ENCODE measurements at places on chromosomes 3 and 15.

GRCh38 chr3:57889807-57890206, 118.4 kb upstream of the FLNB start:
- H3K27me3 ChIP-seq = no peaks in the 10 kb centered on the region
- peaks cover 24% of the 10 kb centered on the region for H3K4me1 ChIP-seq
- DNase-seq = no peak
- peaks cover 24% of the 10 kb centered on the region for H3K36me3 ChIP-seq
- peak overlapping the region; percentile 68 for H3K4me3 ChIP-seq
- peak overlapping the region; percentile 81 for H3K27ac ChIP-seq

GRCh38 chr15:87609474-87609873, 647.1 kb downstream of the NTRK3 start:
- no peaks in the 10 kb centered on the region for H3K27me3 ChIP-seq
- peaks cover 18% of the 10 kb centered on the region for H3K4me1 ChIP-seq
- no peak overlapping the region for H3K4me3 ChIP-seq
- DNase-seq = no peak

- no peak for DNase-seq
- no peak overlapping the region for H3K27ac ChIP-seq
- H3K4me1 ChIP-seq = peaks cover 3% of the 10 kb centered on the region
- no peaks in the 10 kb centered on the region for H3K36me3 ChIP-seq
These were observed 286.7 kb upstream of the TGFBR2 start for GRCh38 chr3:30319713-30320112.

- no peaks in the 10 kb centered on the region for H3K36me3 ChIP-seq
- H3K27me3 ChIP-seq = no peaks in the 10 kb centered on the region
- H3K27ac ChIP-seq = no peak overlapping the region
- H3K4me1 ChIP-seq = peaks cover 27% of the 10 kb centered on the region
- H3K4me3 ChIP-seq = no peak overlapping the region
These were observed 113.7 kb downstream of the ATG7 start for GRCh38 chr3:11385891-11386290.

- H3K4me1 ChIP-seq = no peaks in the 10 kb centered on the region
- H3K27ac ChIP-seq = no peak overlapping the region
- DNase-seq = no peak
- no peaks in the 10 kb centered on the region for H3K36me3 ChIP-seq
- H3K27me3 ChIP-seq = peaks cover 30% of the 10 kb centered on the region
These were observed 17.3 kb downstream of the RYR3 start for GRCh38 chr15:33328106-33328505.

DNA sequence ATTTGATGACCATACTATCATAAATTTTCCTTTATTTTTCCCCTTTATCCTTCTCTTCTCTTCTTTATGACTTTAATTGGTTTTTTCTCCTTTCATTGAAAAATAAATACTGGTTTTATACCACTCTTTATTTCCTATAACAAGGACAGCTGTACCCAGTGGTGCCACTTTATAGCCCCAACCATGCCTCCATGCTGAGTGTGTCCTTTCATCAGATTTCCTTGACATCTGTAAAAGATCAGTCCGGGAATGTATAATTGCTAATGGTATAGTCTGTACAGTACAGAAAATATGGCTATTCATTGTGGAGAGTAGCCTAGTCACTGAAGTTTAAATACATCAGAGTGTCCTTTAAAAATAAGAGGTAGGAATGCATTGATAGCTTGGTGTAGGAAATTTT, 74.6 kb downstream of the EPHA3 start:
- H3K36me3 ChIP-seq = no peaks in the 10 kb centered on the region
- no peak for DNase-seq
- no peak overlapping the region for H3K4me3 ChIP-seq
- no peaks in the 10 kb centered on the region for H3K27me3 ChIP-seq
- no peak overlapping the region for H3K27ac ChIP-seq
- peaks cover 6% of the 10 kb centered on the region for H3K4me1 ChIP-seq

- no peak overlapping the region for H3K4me3 ChIP-seq
- peaks cover 41% of the 10 kb centered on the region for H3K36me3 ChIP-seq
- H3K27me3 ChIP-seq = no peaks in the 10 kb centered on the region
- no peak for DNase-seq
- H3K4me1 ChIP-seq = peaks cover 17% of the 10 kb centered on the region
These were observed 27.5 kb downstream of the NBEAL2 start for GRCh38 chr3:47007001-47007400.

GRCh38 chr15:37767841-37768455, 166.5 kb upstream of the TMCO5A start:
- no peaks in the 10 kb centered on the region for H3K36me3 ChIP-seq
- no peaks in the 10 kb centered on the region for H3K27me3 ChIP-seq
- no peak overlapping the region for H3K4me3 ChIP-seq
- no peak overlapping the region for H3K27ac ChIP-seq
- no peaks in the 10 kb centered on the region for H3K4me1 ChIP-seq

GRCh38 chr3:195817578-195818135, 5.9 kb upstream of the MUC4 start:
- no peak for DNase-seq
- H3K27ac ChIP-seq = no peak overlapping the region
- no peaks in the 10 kb centered on the region for H3K36me3 ChIP-seq
- no peaks in the 10 kb centered on the region for H3K4me1 ChIP-seq

DNA sequence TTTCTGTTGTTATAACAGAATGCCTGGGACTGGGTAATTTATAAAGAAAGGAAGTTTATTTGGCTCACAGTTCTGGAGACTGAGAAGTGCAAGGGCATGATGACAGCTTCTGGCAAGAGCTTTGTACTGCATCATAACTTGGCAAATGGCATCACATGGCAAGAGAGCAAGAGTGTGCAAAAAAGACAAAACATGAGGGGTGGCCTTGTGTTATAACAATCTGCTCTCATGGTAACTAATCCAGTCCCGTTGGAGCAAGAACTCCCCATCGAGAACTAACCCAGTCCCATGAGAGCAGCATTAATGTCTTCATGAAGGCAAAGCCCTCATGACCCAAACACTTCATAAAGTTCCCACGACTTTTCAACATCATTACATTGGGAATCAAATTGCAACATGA, 23.2 kb downstream of the SCN11A start:
- no peaks in the 10 kb centered on the region for H3K36me3 ChIP-seq
- no peaks in the 10 kb centered on the region for H3K27me3 ChIP-seq
- no peak for DNase-seq

DNA sequence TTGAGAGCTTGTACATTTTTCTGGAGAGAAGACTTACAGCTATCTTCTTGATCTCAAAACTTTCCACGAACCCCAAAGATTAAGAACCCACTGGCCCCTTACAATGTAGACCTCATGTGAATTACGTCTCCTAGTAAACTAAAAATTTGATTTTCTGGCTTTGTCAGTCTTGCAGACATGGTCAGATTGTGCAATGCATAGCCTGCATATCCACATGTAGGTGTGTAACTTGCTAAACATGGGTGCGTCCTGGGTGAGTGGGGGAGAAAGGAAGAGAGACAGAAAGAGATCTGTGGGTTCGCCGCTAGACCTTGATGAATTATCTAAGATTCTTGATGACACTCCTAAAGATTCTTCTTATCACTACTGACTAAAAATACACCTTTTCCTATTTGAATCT, 561.2 kb upstream of the MDFIC2 start:
- no peak overlapping the region for H3K27ac ChIP-seq
- H3K27me3 ChIP-seq = no peaks in the 10 kb centered on the region
- no peak overlapping the region for H3K4me3 ChIP-seq
- H3K36me3 ChIP-seq = no peaks in the 10 kb centered on the region

DNA sequence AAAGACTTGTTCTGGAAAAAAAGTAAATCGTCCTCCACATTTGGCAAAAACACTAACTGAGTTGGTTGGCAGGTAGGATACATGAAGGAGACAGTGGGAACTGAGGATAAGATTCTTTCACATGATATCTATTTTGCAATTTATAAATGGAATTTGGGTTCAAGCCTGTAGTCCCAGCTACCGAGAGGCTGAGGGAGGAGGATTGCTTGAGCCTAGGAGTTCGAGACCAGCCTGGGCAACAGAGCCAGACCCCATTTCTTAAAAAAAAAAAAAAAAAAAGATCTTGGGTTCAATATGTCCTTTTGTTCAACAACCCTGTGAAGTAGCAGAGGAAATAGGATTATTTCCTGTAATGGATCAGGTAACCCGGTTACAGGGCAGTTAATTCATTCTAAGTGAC, 35.7 kb upstream of the CFAP161 start:
- H3K36me3 ChIP-seq = no peaks in the 10 kb centered on the region
- peak overlapping the region; percentile 69 for H3K27ac ChIP-seq
- no peak overlapping the region for H3K4me3 ChIP-seq
- no peak for DNase-seq
- peaks cover 45% of the 10 kb centered on the region for H3K4me1 ChIP-seq

- peak overlapping the region; percentile 72 for H3K27ac ChIP-seq
- no peak for DNase-seq
- no peaks in the 10 kb centered on the region for H3K4me1 ChIP-seq
- no peaks in the 10 kb centered on the region for H3K36me3 ChIP-seq
These were observed 55.1 kb upstream of the AGTR1 start for GRCh38 chr3:148642616-148643015.

DNA sequence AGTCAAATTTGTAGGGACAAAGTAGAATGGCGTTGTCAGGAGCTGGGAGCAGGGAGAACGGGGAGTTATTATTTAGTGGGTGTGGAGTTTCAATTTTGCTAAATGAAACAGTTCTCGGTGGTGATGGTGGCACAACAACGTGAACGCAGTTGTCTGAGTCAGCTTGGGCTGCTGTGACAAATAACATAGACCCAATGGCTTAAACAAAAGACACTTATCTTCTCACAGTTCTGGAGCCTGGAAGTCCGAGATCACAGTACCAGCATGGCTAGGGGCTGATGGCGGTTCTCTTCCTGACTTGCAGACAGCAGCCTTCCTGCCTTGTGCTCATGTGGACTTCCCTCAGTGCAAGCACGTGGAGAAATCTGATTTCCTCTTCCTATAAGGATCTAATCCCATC, 90.2 kb downstream of the CHSY1 start:
- peaks cover 31% of the 10 kb centered on the region for H3K4me1 ChIP-seq
- H3K27ac ChIP-seq = no peak overlapping the region

GRCh38 chr3:23390989-23391553, 187.9 kb downstream of the UBE2E2 start:
- no peaks in the 10 kb centered on the region for H3K27me3 ChIP-seq
- H3K27ac ChIP-seq = no peak overlapping the region
- peaks cover 25% of the 10 kb centered on the region for H3K4me1 ChIP-seq
- no peak overlapping the region for H3K4me3 ChIP-seq

DNA sequence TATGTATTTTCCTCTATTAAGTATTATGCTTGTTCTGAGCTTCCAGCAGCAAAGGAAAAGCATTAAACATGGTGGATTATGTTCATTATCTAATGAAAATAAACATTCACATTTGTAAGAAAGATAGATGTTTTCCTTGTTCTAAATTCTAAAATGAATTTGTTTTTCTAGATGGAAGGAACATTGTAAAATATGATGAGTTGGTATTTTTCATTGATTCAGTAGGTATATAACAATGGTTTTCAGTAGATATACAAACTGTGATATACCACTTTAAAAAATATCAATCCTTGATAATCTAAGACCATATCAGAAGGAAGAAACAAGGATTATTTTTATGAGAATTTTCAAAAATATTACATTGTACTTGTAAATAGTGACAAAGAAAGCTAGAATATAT, 290.6 kb upstream of the GOLIM4 start:
- DNase-seq = no peak
- H3K4me3 ChIP-seq = no peak overlapping the region
- no peaks in the 10 kb centered on the region for H3K36me3 ChIP-seq
- H3K27ac ChIP-seq = no peak overlapping the region
- H3K4me1 ChIP-seq = no peaks in the 10 kb centered on the region
- no peaks in the 10 kb centered on the region for H3K27me3 ChIP-seq

DNA sequence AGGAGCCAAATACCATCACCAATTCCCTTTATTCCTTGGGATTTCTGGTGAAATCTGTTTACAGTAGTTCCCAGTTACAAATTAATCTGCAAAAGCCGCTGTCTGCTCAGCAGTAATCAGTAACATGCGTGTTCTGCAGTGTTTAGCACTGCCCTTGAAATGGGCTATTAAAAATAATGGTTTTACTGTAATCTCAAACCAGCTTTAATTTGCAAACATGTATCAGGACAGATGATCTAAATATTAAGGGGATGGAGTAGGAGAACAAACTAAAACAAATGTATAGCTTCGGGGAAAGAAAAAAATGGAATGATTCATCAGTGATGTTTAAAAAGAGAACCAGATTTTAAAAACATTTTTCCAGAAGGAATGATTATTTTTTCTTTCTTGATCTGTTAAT, 513.2 kb downstream of the MECOM start:
- peak overlapping the region; percentile 43 for H3K27ac ChIP-seq
- no peak overlapping the region for H3K4me3 ChIP-seq
- peaks cover 59% of the 10 kb centered on the region for H3K27me3 ChIP-seq
- H3K4me1 ChIP-seq = peaks cover 39% of the 10 kb centered on the region
- DNase-seq = no peak

DNA sequence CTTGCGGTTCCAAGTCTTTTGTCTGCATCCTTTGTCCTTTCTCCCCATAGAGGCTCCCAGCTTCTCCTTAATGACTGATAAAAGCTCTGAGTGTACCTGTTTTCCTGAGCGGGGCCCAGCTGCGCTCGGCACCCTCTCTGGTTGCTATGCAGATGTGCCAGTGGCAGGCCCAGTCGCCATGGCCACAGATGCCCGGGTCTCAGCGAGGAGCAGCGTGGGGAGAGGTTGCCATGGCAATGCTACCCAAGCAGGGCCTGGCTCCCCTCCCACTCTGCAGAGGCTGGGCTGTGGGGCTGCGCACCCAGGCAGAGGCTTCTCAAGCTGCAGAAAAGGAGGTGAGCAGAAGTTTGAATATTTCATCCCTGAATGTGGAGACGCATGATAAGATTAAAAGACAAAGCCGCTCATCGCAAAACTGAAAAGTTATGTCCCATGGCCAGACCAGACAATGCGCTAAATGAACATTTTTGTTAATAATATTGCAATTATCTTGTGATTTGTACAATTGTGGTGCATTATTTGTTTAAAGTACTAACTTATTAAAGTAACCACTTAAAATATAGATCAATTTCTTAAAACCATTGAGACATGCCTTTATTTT, 66.1 kb downstream of the TPRA1 start:
- DNase-seq = no peak
- no peaks in the 10 kb centered on the region for H3K36me3 ChIP-seq
- peaks cover 55% of the 10 kb centered on the region for H3K27me3 ChIP-seq
- no peaks in the 10 kb centered on the region for H3K4me1 ChIP-seq

DNA sequence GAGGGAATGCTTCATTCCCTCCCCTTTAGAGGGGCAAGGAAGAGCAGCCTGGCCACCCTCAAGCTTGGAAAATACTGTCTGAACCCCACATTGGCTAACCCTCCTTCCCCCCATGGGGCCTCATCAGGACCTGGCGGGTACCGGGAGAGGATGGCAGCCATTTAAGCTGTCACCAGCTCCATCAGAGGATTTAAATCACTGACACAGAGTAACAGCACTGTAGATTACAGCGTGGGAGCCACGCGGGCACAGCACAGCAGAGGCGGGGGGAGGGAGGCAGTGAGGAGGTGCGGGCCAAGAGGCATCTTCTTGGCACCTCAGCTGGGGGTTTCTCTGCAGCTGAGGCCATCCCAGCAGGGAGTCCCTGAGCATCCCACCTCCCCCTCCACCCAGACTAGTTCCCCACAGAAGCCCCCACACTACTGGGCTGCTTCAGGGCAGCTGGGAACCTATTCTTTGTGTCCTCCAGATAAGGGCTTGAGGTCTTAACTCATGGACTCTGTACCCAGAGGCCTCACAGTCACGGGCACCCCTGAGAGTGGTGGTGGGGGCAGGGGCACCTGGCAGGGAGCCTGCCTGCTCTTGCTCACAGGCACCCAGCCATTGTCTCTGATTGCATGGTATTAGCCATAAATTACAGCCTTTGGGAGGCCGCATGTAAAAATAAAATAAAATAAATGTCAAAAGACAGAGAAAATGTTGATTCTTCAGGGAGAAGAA, 21.9 kb upstream of the CACNA2D2 start:
- H3K36me3 ChIP-seq = no peaks in the 10 kb centered on the region
- DNase-seq = no peak
- no peak overlapping the region for H3K4me3 ChIP-seq
- H3K27me3 ChIP-seq = peaks cover 10% of the 10 kb centered on the region

Measured in left ventricle myocardium inferior (tissue), 1 donor.